ENCODE measurements at places on chromosomes 3 and 15. TPM values are rescaled to one million over a fixed set of nuclear protein-coding genes. Genes with fewer than 3 reads are reported as not detected.

DNA sequence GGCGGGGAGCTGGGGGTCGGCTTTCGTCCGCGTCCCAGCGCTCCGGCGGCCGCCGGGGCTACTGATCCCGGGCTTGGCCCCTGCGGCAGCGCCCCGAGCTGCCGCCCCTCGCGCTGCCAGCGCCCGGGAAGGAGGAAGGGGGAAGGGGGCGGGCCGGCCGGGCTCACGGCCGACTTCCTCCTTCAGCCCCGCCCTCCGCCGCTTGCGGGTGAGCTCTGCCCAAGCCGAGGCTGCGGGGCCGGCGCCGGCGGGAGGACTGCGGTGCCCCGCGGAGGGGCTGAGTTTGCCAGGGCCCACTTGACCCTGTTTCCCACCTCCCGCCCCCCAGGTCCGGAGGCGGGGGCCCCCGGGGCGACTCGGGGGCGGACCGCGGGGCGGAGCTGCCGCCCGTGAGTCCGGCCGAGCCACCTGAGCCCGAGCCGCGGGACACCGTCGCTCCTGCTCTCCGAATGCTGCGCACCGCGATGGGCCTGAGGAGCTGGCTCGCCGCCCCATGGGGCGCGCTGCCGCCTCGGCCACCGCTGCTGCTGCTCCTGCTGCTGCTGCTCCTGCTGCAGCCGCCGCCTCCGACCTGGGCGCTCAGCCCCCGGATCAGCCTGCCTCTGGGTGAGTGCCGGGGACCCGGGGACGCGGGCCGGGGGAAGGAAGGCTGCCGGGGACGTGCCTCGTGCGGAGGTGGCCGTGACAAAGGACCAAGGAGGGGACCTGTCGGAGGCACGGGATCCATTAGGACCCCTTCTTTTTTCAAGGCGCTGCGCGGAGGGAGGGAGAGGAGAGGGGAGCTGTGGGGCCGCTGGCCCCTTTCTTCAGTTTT is at the start of gene SEMA4B:
Gene SEMA4B (plus strand): TSS at position 201 of the 814 bp plus-strand sequence. CDS start 249 bp downstream, at position 450.
- H3K4me3 ChIP-seq: peak within 1 kb of the TSS; percentile 83
- peaks cover 7% of the 10 kb centered on the region for H3K36me3 ChIP-seq
- H3K27me3 ChIP-seq: no peaks in the 10 kb centered on the region
- peak; percentile 72 for DNase-seq
- peak within 1 kb of the TSS; percentile 67 for H3K27ac ChIP-seq

The CDCP1 gene
- total RNA-seq: 7.4 TPM

The PSMD2 gene
- total RNA-seq: 268 TPM

GRCh38 chr3:38164643-38164951 is 740 bp upstream of the OXSR1 start:
- DNase-seq: no peak
- H3K36me3 ChIP-seq: peaks cover 34% of the 10 kb centered on the region
- H3K27ac ChIP-seq: peak overlapping the region; percentile 99
- H3K4me1 ChIP-seq: peaks cover 43% of the 10 kb centered on the region
- peak overlapping the region; percentile 93 for H3K4me3 ChIP-seq

DNA sequence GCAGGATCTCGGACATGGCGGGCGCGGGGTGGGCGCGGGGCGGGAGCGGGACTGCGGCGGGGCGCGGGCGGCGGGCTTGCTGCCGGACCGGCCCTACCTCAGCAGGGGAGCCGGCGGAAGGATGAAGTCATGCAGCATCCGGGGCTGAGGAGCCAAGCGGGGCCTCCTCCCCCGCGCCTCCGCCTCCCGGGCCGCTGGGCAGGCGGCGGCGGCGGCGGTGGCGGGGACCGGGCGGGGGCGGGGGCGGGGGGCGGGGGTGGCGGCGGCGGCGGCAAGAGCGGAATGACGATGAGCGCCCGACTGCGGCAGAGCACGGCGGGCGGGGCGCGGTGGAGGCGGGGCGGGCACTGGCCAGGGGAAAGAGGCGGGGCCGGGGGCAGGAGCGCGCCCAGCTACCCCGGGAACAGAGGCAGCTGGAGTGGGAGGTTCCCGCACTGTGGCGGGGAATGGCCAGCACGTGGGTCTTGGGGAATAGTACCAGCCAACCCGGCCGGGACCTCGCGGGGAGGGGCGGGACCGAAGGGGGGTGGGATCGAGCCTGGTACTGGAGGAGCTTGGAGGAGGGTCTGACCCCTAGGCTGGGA is at the start of gene CAMK2N2:
Gene CAMK2N2 (minus strand): TSS at position 284 of the 584 bp plus-strand sequence. CDS start 268 bp downstream, at position 16.
- peak within 1 kb of the TSS; percentile 89 for H3K4me3 ChIP-seq
- H3K4me1 ChIP-seq: peaks cover 14% of the 10 kb centered on the region
- peaks cover 42% of the 10 kb centered on the region for H3K27me3 ChIP-seq
- H3K36me3 ChIP-seq: peaks cover 9% of the 10 kb centered on the region
- peak within 1 kb of the TSS; percentile 6 for H3K27ac ChIP-seq

The CACNA2D2 gene
- total RNA-seq: 0.46 TPM

The PDE8A gene
- 24.2 TPM for total RNA-seq

DNA sequence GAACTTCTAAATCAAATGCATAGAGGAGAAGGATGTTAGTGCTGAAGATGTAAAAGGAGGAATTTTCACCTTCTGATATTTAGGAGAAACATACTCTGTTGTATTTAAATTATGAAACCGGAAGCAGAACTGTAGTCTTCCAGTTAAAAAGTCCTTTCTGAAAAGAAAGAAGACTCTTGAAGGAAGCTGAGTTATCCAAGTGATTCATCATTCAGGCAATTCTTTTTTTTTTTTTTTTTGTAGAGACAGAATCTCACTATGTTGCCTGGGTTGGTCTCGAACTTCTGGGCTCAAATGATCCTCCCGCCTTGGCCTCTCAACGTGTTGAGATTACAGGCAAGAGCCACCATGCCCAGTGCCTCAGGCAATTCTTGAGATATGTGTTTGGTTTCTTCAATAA is 424.8 kb upstream of the TPM1 start:
- peaks cover 7% of the 10 kb centered on the region for H3K27me3 ChIP-seq
- no peak for DNase-seq
- H3K27ac ChIP-seq: no peak overlapping the region
- no peaks in the 10 kb centered on the region for H3K36me3 ChIP-seq
- H3K4me3 ChIP-seq: no peak overlapping the region

DNA sequence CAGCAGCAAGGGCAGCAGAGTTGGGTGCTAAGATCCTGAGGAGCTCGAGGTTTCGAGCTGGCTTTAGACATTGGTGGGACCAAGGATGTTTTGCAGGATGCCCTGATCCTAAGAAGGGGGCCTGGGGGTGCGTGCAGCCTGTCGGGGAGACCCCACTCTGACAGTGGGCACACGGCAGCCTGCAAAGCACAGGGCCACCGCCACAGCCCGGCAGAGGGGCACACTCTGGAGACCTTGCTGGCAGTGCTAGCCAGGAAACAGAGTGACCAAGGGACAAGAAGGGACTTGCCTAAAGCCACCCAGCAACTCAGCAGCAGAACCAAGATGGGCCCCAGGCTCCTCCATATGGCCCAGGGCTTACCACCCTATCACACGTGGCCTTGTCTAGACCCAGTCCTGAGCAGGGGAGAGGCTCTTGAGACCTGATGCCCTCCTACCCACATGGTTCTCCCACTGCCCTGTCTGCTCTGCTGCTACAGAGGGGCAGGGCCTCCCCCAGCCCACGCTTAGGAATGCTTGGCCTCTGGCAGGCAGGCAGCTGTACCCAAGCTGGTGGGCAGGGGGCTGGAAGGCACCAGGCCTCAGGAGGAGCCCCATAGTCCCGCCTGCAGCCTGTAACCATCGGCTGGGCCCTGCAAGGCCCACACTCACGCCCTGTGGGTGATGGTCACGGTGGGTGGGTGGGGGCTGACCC is 18.8 kb downstream of the SEC61A1 start:
- H3K27ac ChIP-seq: no peak overlapping the region
- no peak overlapping the region for H3K4me3 ChIP-seq
- DNase-seq: no peak
- H3K27me3 ChIP-seq: no peaks in the 10 kb centered on the region

DNA sequence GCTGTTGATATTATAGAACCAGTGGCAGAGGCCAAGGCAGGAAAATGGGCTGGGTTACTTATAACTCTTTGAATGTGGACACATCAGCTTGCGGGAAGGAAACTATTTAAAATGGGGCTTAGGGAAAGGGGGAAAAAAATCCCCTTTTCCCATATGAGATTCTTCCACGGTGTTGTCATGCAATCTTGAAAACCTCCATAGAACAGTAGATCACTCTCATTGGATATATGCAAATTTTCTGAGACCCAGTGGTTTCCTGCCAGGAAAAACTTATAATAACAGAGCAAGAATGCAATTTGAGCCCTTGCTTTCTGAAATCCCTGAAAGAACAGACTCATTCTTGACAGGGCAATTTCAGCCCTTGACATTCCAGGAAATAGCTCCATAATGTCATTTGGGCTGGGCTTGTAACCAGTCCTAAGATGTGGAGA is 31.1 kb downstream of the TMEM212 start:
- peaks cover 20% of the 10 kb centered on the region for H3K27me3 ChIP-seq
- DNase-seq: no peak
- no peaks in the 10 kb centered on the region for H3K36me3 ChIP-seq
- no peak overlapping the region for H3K27ac ChIP-seq

Data from activated T-helper 2 cell treated with anti-CD3 and anti-CD28 coated beads, Interferon-gamma antibody, Interleukin-2, Interleukin-4, amounts not matched to agents 10 μg/mL and 5 μg/mL and 100 μg/mL, durations not matched to agents 14 hours and 24 hours and 36 hours (primary cell).